ENCODE measurements at places on chromosomes 1 and 21. TPM values are rescaled to one million over a fixed set of nuclear protein-coding genes. Genes with fewer than 3 reads are reported as not detected.

The VAV3 gene
- 0.86 TPM for total RNA-seq

The ZNF593OS gene
- not detected for total RNA-seq

The NIBAN1 gene
- 0.96 TPM for total RNA-seq

The TLCD4 gene
- 174 TPM for total RNA-seq
